Adrenal gland (tissue), 19 donors: ENCODE measurements at places on chromosomes 2 and 18.

- no peaks in the 10 kb centered on the region for H3K27me3 ChIP-seq
- H3K4me3 ChIP-seq = no peak overlapping the region
- peaks cover 14% of the 10 kb centered on the region for H3K4me1 ChIP-seq
- no peaks in the 10 kb centered on the region for H3K36me3 ChIP-seq
- DNase-seq = peak; percentile 90
Measured at GRCh38 chr2:202317080-202317857, 51.7 kb downstream of the NOP58 start.

DNA sequence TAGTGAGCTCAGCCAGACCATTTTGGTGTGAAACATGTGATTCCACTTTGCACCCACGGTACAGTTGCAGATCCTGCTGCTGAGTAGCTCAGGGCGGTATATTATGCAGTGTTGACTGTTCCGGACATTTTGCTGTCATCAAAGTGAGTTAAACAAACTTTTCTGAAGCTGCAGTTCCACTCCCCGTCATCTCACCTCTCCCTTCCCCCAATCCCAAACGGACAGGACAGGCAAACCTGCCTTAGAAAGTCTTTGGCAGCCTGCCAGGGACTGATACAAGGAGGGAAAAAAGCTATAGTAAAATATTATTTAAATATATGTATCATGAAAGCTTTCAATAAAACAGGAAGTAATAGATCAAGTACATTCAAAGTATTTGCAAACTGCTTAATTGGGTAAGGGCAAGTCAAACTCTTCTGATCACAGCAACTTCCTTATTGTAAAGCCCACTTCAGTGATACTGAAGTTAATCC is 35.5 kb upstream of the SP5 start:
- no peaks in the 10 kb centered on the region for H3K4me1 ChIP-seq
- no peaks in the 10 kb centered on the region for H3K36me3 ChIP-seq
- H3K27me3 ChIP-seq = no peaks in the 10 kb centered on the region

DNA sequence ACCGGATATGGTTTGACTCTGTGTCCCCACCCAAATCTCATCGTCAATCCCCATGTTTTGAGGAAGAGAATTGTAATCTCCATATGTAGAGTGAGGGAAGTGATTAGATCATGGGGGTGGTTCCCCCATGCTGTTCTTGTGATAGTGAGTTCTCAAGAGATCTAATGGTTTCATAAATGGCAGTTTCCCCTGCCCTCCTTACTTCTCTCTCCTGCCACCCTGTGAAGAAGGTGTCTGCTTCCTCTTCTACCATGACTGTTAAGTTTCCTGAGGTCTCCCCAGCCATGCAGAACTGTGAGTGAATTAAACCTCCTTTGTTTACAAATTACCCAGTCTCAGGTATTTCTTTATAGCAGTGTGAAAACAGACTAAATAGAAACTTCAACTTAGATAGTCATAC is 69.5 kb downstream of the SESTD1 start:
- H3K4me3 ChIP-seq = no peak overlapping the region
- no peaks in the 10 kb centered on the region for H3K27me3 ChIP-seq
- H3K4me1 ChIP-seq = no peaks in the 10 kb centered on the region
- H3K27ac ChIP-seq = no peak overlapping the region
- H3K36me3 ChIP-seq = no peaks in the 10 kb centered on the region

DNA sequence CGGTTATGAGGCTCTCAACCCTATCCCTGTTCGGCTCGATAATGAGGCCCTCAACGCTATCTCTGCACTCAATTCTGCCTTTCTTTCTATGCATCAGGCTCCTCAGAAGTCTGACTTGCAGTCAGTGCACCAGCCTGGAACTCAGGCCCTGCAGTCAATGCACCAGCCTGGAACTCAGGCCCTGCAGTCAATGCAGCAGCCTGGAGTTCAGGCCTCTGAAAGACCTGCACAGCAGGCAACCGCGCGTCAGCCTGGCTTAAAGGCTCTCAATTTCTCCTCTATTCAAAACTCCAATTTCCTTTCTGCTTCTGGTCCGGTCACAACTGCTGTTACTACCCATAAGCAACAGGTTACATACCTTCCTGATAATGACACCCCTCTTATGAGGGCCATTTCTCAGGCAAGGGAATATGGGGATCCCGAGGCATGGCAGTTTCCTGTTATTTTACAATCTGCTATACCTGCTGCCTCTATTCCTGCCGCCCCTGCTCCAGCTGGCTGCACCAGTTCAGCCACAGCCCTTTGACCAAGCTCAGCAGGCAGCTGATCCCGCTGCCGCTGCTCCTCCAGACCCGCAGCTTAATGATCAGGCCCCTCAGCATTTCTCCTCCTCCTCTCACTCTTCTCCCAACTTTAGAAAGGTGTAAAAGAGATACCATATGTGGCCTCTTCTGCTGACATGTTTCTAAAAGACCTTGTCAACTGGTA is 933.6 kb upstream of the FANCL start:
- DNase-seq = no peak
- H3K36me3 ChIP-seq = no peaks in the 10 kb centered on the region
- H3K4me1 ChIP-seq = no peaks in the 10 kb centered on the region
- H3K4me3 ChIP-seq = no peak overlapping the region
